ENCODE measurements at places on chromosomes 3 and 15.

- DNase-seq: no peak
Observed at GRCh38 chr3:66154444-66154861, 66.3 kb upstream of the SLC25A26 start.

DNA sequence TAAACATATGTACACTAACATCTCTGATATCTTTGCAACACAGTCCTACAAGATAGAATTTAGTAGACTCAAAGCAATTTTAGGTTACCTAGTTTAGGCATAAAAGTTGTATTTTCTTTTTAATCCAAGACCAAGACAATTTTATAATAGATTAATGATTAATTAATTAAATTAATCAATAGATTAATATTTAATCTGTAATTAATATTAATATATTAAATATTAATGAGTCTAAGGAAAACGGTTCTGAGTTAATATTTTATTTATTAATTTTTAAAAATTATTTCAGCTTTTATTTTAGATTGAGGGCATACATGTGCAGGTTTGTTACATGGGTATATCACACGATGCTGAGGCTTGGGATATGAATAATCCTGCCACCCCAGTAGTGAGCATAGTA lies 49.0 kb downstream of the EHHADH start:
- no peak for DNase-seq

- DNase-seq: no peak
Observed at GRCh38 chr3:123024056-123024455, 3.5 kb downstream of the SEMA5B start.

DNA sequence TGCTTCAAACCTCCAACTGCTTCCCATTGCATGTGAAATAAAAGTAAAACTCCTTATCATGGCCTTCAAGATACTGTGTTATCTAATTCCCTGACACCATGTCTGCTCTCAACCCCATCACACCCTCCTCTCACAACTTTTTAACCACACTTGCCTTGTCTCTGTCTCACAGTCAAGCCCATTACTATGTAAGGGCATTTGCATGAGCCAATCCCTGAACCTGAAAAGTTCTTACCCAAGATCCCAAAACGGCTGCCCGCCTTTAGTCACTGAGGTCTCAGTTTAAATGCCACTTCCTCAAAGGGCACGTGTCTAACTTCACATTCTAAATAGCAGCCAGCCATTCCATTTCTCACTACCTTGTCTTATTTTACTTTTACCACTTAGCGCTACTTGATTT lies 83.1 kb downstream of the SST start:
- no peak for DNase-seq

DNA sequence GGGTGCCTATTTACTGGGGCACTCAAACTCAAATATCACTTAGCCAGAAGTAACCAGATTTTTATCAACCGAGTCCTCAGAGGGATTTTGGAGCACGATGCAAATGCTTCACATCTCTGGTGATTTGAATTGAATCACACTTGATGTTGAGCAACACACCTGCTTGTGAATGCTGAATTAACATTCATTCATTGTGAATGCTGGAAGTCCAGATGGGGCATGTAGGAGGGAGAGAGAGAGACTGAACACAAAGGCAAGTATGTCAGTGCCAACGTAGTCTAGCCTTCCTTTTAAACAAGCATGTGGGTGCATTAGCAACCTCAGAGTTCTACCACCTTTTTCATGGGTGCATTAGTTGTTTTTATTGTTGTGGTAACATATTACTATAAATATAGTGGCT lies 156.2 kb downstream of the ADAMTSL3 start:
- DNase-seq: no peak

GRCh38 chr3:128094295-128095151 lies 29.1 kb downstream of the RUVBL1 start:
- DNase-seq: no peak

DNA sequence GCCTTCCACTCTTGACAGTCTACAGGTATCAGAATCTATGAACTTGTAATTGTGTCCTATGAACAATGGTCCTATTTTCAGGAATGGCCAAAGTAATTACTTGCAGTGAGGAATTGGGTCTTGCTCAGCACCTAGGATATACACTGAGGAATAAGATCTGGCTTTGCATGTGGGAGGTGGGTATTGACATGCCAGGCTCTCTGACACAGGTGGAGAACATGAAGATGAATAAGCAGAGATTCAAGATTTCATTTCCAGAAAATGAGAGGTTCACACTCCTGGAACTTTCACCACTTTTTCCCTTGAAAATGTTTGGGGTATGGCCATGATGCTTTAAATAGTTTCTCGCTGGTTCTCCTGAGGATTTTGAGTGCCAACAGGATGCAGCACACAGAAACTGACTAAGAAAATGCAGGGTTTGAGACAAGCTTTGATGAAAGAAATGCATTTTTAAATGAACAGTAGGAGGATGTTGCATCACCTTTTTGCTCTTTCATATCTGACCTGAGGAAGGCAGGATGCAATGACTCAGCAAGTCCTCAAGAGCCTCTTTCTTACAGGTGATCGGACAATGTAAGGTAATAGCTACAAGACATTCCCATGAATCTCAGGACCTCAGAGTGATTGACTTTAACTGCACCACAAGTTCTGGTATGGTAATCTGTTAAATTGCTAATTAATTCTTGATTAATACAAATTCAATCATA lies 3.7 kb downstream of the HRG start:
- no peak for DNase-seq

GRCh38 chr3:36843065-36844051 lies 79.0 kb upstream of the DCLK3 start:
- DNase-seq: peak; percentile 31

DNA sequence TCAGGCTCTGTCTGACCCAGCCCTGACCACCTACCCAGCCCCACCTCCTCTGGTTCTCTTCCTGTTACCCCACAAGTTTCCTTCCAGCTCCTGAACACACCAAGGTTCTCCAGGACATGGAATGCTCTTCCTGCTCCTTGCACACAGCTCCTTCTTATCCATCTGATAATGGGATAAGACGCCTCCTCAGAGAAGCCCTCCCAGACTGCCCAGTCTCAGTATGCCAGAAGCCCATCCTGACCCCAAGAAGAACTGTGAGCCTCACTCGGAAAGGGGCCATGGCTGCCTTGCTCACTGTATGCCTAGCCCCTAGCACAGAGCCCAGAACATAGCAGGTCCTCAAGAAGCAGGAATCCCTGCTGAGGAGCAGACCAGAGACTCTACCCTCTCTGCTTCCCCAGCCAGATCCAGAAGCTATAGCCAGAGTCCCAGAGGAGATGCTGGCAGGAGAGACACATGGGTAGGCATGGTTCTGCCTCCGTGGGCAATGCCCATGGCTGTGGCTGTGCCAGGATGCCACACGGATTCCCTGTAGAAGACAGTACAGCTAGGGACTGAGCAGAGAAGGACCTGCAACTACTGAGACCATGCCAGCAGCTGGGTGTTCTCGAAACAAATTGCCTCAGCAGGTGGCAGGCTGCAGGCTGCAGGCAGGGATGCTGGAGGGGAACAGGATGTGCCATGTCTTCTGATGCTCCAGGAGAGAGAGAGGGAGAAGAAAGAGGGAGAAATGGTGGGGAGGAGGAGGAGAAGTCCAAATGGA lies 74.0 kb upstream of the LINGO1 start:
- no peak for DNase-seq

DNA sequence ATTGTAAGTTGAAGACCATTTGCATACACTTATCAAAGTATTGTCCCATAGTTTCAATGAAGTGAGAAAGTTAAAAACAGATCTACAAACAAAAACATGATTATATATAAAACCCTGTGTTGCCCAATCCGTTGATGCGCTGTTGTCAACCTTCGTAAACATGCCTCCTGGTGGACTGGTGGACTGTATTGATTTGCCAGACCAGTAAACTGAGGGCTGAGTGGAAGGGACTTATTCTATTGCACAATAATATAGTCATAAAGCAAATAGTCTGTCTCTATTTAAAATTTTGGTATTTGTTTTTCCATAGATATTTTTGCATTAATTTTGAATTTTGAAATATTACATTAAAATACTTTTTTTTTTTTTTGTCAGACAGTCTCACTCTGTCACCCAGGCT lies 102.5 kb downstream of the GAP43 start:
- no peak for DNase-seq

- DNase-seq: no peak
Observed at GRCh38 chr3:171752329-171752728, 58.0 kb downstream of the PLD1 start.

DNA sequence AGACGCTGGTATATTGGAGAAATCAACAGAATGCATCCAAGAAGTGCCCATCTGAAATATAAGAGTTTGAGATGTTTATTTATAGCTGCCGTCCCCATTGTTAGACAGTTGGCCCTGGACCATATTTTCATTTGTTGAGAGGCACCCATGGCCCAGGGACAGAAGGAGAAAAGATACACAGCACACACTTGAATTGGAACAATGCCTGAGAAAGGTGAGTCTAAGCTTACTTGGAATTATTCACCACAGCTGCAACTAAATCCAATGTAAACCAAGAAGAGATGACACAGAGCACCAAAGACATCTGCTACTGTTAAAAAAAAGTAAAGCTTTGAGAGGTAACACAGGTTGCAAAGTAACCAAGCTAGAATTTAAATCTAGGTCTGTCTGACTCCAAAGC lies 525.5 kb upstream of the NAALADL2 start:
- DNase-seq: no peak

DNA sequence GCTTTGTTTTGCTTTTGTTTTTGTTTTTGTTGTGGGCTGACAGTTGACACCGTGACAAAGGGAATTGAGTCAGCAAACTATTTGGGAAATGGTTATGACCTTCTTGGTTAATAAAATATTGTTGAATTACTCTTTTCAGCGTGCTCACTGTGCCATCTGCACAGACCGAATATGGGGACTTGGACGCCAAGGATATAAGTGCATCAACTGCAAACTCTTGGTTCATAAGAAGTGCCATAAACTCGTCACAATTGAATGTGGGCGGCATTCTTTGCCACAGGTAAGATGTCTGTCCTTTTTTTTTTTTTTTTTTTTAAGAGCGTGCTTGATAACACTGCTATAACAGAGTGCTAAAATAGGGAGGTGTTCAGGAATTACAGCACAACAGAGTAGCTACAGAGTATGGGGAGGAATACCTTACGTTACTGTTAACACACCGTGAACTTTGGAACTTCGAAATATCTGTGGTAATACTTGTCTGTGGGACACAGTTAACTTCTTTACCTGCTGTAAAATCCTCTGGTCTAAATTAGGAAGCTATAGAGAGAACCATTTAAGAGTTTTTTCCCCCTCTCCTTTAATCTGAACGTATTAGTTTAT lies 48.2 kb downstream of the PRKCI start:
- DNase-seq: no peak

- DNase-seq: no peak
Observed at GRCh38 chr3:10450494-10451440, 54.6 kb downstream of the ATP2B2 start.

GRCh38 chr3:18290157-18290556 lies 135.0 kb downstream of the SATB1 start:
- no peak for DNase-seq

DNA sequence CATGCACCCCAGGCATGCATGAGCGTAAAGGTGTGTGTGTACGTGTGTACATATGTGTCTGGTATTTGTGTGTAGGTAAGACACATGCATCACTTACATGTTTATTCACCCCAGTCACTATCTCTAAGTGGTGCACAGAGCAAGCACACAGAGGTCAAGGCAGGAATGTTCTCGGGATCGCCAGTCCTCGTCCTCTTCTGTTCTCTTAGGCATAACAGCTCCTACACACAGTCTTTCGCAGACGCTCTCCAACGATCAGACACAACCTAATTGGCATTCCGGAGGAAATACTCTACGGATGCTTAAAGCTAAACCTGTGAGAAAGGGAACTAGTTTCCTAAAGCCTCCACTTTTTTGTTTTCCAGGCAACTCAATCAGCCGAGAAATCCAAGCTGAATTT lies 95.9 kb downstream of the ADAMTS17 start:
- DNase-seq: no peak

- no peak for DNase-seq
Observed at GRCh38 chr3:150307311-150308036, 100.6 kb upstream of the TSC22D2 start.

DNA sequence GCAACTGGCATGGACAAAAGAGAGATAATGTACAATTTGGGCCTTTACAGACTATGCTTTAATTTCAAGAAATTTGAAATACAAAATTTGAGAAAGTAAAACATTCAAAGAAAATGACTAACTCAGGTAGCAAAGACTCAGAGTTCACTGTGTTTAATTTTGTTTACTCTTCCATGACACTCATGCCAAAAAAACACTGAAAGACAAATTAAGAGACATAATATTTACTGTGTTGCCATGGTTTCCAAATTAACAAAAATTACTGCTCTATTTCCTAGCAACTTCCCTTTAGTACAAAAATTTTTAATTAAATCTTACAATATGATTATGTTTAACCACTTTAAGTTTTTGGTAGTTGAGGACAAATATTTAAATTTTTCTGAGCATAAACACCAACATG lies 29.6 kb downstream of the LRRFIP2 start:
- no peak for DNase-seq

DNA sequence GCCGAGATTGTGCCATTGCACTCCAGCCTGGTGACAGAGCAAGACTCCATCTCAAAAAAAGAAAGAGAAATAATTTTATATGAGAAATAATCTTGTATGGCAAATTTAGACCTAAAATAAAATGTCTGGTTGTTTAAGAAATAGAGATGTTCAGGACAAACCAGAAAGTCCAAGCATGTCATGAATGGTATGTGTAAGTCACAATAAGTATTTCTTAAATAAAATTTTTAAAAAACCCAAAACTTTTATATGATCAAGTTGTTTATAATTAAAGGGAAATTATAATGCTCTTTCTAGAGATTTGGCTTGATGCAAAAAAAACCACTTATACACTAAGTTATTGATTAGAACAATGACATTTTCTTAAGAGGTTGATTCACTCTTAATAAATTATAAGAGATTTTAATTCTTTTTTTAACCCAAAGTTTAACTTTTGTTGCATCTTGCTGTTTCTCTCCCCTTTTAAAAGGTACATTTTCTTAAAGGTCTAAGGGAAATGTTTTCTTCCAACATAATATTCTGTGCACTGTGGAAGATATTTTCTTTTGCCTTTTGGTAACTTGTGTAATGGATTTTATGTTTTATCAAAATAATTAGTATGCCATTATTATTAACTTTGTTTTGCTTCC lies 105.7 kb downstream of the RTP4 start:
- no peak for DNase-seq

GRCh38 chr3:40267937-40268724 lies 41.4 kb upstream of the EIF1B start:
- no peak for DNase-seq
